ENCODE measurements at places on chromosomes 2 and 18.

GRCh38 chr2:216463148-216463547 is 35.5 kb upstream of the RPL37A start:
- DNase-seq, result no peak

DNA sequence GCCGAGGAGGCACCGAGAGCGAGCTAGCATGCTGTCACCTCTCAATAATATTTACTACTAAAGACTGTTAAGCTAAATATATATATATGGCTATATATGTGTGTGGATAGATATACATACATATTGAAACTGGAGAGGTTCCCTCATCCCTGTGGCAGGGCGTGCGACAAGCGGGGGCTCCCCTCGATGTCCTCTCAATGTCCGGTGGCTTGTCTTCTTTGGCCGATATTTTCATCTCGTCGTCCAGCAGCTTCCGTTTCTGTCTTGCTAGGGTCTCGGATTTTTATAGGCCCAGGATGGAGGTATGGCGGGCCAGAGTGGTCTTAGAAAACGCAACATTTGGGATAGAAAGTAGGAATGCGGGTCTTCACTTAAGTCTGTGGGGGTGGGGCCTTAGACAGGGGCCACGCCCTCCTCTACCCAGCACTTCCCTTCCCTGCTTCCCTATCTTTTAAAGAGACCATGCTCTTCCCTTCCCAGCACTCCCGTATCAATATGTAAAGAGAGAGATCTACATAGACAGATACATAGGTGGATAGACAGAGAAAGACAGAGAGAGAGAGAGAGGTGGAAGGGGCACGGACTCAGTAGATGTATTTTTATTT is 866.8 kb downstream of the DSC3 start:
- DNase-seq, result no peak

DNA sequence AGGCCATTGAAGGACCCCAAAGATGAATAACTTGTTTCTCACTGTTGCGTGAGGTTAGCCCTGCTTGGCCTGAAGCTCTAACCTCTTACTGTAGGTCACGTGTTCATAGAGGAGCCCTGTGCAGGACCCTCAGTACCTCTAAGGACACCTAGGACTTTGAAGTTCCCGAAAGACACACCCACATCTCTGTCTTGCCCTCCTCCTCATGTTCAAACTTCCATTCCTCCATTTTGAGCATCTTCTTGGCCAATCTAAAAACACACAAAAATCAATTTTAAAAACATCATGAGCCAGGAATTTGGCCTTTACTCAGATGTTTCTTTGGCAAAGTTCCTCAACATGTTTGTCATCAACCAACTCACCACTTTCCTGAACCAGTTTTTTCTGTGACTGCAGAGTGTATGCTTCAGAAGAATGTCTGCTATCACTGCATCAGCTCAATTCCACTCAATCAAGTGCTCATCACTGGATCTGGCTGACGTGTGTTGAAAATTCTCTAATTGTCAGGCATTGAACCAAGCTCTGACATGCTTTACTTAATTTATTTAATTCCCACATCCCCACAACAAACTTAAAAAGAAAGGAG is 101.6 kb downstream of the AP1S3 start:
- DNase-seq, result no peak

GRCh38 chr2:241966647-241967466 is 97.3 kb downstream of the RTP5 start:
- no peak for DNase-seq

GRCh38 chr18:27995770-27996502 is 181.0 kb downstream of the CDH2 start:
- DNase-seq, result no peak

DNA sequence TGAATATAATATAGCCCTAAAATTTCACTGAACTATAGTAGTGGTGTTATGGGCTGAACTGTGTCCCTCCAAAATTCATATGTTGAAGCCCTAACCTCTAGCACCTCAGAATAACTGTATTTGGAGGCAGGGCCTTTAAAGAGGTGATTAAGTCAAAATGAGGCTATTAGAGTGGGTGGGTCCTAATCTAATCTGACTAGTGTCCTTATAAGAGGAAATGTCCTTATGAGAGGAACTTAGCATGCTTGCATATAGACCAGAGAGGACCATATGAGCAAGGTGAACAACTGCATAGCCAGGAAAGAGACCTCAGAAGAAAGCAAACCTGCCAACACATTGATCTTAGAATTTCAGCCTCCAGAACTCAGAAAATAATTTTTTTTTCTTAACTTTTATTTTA is 238.4 kb downstream of the ZEB2 start:
- no peak for DNase-seq

- DNase-seq, result no peak
These were observed 11.0 kb downstream of the SIGLEC15 start for GRCh38 chr18:45836242-45837205.

- DNase-seq, result no peak
These were observed 319.6 kb upstream of the REV1 start for GRCh38 chr2:99809259-99809900.

DNA sequence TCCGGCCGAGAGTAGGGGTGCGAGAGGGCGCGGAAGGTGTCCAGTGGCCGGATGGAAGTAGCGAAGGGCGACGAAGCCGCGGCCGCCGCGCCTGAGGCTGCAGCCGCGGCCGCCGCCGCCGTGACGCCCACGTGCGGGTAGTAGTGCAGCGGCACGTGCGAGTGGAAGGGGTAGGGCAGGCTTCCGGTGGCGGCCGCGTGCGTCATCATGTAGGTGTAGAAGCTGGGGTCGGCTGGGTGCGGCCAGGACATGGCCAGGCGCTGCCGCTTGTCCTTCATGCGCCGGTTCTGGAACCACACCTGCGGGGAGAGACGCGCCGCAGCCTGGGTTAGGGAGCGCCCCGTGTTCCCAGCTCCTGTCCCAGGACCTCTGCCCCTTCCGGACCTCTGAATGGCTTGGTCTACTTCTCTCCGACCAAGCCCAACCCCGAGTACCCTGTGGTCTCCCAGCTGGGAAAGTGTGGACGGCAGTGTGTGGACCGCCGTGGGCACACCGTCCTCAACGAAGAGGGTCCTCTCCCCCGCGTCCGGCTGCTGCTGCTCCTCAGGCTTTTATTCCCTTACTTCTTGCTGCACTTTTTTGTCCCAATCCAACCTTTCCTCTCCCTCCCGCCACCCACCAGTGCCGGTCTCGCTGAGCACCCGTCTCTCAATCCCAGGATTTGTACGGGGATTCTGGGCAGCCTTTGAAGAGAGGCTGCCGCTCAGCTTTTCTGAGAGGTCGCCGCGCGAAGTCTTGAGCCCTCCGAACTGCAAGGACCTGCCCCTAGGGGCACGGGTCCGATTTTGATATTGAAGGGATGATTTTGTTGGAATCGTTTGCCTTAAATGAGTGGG is 3.0 kb downstream of the EVX2 start:
- no peak for DNase-seq

GRCh38 chr2:119369845-119370244 is 3.1 kb downstream of the DBI start:
- DNase-seq, result no peak

DNA sequence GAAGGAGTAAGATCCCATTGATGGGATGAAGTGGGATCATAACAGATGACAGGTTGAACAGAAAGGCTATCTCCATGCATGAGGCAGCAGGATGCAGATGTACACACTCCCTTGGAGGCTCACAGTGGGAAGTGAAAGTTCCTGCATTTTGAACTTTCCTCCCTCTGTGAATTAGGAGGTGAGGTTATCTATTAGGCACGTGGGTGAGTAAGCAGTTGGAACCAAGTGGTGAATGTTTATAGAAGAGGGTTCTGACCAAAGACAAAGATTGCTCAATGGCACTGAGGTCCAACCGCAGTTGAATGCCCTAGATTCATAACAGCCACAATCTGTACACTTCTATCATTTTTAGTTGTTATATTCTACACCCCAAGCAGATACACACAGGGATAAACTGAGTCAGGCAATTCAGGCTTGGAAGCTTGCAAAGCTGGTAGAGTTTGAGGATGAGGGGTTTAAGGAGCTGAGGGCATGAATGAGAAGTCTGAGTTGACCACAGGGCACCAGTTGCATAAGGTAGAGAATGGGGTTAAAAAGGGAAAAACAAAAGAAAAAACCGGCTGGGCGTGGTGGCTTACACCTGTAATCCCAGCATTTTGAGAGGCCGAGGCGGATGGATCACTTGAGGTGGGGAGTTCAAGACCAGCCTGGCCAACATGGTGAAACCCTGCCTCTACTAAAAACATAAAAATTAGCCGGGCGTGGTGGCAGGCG is 7.1 kb upstream of the KCMF1 start:
- DNase-seq, result no peak

GRCh38 chr2:181183878-181184542 is 203.6 kb downstream of the UBE2E3 start:
- DNase-seq, result no peak

DNA sequence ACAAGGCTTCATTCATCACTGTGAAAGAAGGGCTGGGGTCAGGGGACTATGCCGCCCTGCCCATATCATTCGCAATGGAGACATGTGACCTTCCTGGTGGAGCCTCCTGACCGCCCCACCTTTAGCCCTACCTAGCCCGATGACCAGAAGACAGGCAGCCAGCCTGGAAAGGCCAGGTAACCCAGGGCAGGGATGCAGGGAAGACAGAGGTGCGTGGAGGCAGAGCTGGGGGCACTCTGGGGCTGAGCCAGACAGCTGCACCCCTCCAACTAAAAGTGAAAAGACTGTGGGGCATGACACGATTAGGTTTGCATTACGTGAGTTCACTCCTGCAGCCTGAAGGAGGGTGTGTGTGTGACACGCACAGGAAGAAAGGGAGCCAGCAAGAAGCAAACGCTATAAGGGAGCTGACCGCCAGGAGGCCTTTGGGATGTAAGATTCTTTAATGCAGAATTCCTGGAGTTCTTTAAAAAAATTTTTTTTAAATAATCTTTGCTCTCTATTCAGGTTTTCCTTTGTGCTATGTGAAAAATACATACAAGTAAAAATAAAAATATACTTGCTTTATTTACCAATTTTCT is 3.7 kb upstream of the HES6 start:
- DNase-seq, result no peak

- no peak for DNase-seq
These were observed 20.2 kb downstream of the IL18RAP start for GRCh38 chr2:102442967-102443828.

DNA sequence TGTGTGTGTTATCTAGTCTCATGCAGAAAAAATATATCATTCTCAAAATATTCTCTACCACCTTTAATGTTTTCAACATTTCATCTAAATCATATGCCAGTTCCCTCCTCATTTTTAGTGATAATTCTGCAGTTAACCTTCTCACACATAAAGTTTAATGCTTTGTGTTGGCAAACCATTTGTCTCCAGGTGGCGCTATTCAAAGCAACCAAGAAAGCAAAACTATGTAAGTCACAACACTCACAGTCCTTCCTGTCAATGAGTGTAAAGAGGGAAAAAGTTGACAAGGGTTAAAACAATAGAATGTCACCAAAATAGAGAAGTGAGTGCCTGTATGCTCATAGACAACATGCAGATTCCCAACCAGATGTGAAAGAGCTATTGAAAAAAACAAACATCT is 961.6 kb upstream of the LRRTM1 start:
- DNase-seq, result no peak

DNA sequence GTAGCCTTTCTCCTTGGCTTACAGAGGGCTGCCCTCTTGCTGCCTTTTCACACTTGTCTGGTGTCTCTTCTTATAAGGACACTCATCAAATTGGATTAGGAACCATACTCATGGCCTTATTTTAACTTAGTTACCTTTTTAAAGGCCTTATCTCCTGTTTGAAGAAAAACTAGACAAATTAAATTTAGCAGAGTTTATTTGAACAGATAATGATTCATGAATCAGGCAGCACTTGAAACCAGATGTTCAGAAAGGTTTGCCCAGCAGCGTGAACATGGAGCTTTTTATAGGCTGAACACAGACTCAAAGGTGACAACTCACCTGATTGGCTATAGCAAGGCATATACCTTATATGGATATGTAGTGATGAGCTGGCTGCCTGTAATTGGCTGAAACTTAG is 238.0 kb downstream of the GULP1 start:
- no peak for DNase-seq

- DNase-seq, result no peak
These were observed 205.6 kb downstream of the TNS1 start for GRCh38 chr2:217797165-217797564.

DNA sequence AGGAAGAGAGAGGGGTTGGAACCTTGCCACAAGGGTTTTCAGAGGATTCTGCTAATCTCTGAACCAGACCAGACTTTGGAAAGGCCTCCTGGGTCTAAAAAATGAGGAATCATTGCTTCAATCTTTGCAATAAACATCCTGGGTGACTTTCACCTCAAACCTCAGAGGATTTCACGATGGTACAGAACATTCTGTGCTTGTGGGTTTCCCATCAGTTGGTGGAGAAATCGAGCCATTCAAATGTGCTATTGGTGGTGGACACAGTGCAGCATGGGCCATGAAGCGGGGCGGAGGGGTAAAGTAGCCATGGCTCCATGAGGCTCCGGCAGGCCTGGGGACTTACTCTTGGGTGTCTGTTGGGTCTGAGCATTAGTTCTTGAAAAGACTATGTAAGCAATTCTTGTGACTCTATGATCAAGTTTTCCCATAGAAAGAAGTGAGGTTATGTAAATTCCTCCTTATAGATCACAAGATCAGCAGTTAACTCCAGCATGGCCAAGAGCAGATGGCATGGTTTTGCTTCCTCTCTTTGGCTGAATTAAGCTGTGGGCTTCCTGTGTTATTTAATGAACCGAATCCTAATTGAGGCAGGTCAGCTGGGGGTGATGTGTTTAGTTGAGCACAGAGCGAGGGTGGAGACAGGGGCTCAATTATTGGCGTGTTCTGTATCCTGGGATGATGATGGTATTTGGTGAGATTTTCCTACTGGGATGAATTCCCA is 1.9 kb upstream of the IL1R2 start:
- DNase-seq, result no peak

- no peak for DNase-seq
These were observed 3.0 kb upstream of the SULT1C3 start for GRCh38 chr2:108236676-108237335.

DNA sequence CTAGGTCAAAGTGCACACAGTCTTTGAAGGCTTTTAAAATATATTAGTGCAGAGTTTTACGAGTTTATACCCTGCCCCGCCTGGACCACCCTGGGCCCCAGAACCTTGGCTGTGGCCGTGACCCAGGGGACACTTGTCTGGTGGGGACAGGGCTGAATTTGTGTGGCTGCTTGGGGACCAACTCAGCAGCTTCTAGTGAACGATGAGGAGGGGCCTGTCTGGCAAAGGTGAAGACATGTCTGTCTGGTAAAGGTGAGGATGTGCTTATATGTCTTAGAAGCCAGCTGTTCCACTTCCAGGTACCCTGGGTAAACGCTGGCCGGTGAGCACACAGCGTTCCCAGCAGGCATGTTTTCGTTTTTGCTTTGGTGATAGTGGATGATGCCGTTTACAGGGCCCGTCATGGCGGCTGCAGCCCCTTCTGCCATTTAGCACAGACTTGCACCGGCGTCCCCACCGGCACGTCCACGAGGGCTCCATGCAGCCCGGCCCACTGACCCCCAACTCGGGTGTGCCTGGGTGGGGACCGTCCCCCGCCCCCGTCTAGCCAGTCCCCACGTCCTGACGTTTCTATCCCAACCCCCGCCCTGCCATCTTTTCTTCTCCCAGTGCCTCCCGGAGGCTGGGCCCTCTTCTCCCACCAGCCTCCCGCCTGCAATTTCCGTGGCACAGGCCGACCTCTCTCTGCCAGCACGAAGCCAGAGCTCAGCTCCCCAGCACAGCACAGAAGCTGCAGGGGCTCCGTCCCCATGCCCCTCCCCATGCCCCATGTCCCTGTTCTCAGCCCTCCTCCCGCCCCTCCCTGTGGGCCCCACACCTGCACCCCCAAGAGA is 67.8 kb downstream of the SLC66A2 start:
- no peak for DNase-seq

GRCh38 chr2:238569507-238570195 is 142.9 kb downstream of the ASB1 start:
- no peak for DNase-seq
